ENCODE measurements at places on chromosomes 13 and 19. TPM values are rescaled to one million over a fixed set of nuclear protein-coding genes. Genes with fewer than 3 reads are reported as not detected.
A peak's percentile ranks its signal among the peaks of the same experiment; 100 is the strongest.

The SLC5A5 gene
- total RNA-seq, result not detected

The RGCC gene
- total RNA-seq, result 95.7 TPM

The PIBF1 gene
- 22.2 TPM for total RNA-seq

The BST2 gene
- total RNA-seq, result 131 TPM

The GARIN5A gene
- total RNA-seq, result 1.1 TPM

- DNase-seq, result no peak
- H3K27ac ChIP-seq, result peak overlapping the region; percentile 70
- no peaks in the 10 kb centered on the region for H3K27me3 ChIP-seq
- peaks cover 4% of the 10 kb centered on the region for H3K4me1 ChIP-seq
- H3K4me3 ChIP-seq, result peak overlapping the region; percentile 94
Observed at GRCh38 chr13:29846475-29847256, 3.8 kb downstream of the UBL3 start.

GRCh38 chr19:15318241-15318691, 14.1 kb downstream of the BRD4 start:
- no peaks in the 10 kb centered on the region for H3K27me3 ChIP-seq
- no peak overlapping the region for H3K4me3 ChIP-seq
- H3K4me1 ChIP-seq, result peaks cover 11% of the 10 kb centered on the region
- DNase-seq, result no peak

GRCh38 chr13:42312817-42313431, 41.0 kb downstream of the AKAP11 start:
- H3K4me1 ChIP-seq, result no peaks in the 10 kb centered on the region
- no peak overlapping the region for H3K27ac ChIP-seq
- DNase-seq, result no peak
- peaks cover 13% of the 10 kb centered on the region for H3K36me3 ChIP-seq
- no peak overlapping the region for H3K4me3 ChIP-seq

GRCh38 chr13:93201992-93202558, 24.5 kb upstream of the GPC6 start:
- H3K36me3 ChIP-seq, result no peaks in the 10 kb centered on the region
- no peaks in the 10 kb centered on the region for H3K27me3 ChIP-seq
- H3K4me3 ChIP-seq, result no peak overlapping the region

GRCh38 chr13:77687799-77688198, 9.7 kb upstream of the SLAIN1 start:
- no peaks in the 10 kb centered on the region for H3K4me1 ChIP-seq
- H3K27ac ChIP-seq, result no peak overlapping the region
- H3K36me3 ChIP-seq, result no peaks in the 10 kb centered on the region
- no peaks in the 10 kb centered on the region for H3K27me3 ChIP-seq
- no peak overlapping the region for H3K4me3 ChIP-seq

DNA sequence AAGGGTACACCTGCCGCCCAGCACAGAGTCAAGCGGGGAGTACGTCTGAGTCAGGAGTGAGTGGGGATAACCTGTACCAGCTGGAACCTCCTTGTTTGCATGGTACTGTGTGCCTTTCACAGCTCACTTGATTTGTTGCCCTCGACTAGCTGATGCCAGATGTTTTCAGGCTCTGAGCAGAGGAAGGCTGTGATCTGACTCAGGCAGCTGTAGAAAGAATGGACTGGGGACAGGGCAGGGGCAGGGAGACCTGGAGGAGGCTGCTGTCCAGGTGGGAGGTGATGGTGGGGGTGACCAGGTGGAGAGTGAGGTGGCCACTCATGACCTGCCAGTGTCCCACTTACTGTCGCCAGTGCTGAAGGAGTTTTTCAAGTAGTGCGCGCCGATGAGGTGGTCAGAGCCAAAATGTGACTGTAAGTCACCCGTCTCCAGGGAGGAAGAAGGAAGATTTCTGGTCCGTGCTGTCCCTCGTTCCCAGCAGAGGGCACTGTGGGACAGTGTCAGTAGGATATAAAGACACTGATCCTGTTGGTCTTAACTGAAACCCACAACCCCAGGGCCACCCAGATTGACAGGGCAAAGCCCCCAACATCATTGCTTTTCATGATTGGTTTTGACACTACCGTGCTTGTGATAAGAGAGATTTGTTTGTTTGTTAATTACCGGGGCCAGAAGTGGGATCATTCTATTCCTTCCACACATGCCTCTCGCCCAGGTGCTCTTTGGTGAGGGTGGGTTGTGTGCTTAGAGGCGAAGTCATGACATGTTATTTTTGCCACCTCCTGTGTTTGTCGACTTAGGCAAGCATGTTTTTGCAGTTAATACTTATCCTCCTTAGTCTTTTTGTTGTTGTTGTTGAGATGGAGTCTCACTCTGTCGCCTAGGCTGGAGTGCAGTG, 128.4 kb downstream of the DPF1 start:
- no peak overlapping the region for H3K4me3 ChIP-seq
- H3K27ac ChIP-seq, result peak overlapping the region; percentile 57
- DNase-seq, result peak; percentile 78

- H3K36me3 ChIP-seq, result no peaks in the 10 kb centered on the region
- DNase-seq, result no peak
Observed at GRCh38 chr13:78152415-78152814, 233.8 kb upstream of the EDNRB start.

DNA sequence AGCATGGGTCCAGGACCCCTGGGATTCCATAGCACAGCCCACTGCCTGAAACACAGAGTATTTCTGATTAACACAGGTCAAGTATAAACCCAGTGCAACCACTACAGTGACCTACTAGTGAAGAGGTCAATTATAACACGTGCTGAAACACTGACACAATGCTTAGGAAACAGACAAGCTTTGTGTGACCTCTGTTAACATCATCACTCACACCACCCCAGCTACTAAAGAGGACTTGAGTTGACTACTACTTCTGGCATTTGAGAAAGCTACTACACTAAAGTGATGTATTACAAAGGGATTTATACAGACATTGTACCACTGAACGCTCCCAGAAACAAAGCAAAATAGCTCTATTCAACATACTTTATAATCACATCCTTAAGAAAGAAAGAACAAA, 1935.9 kb upstream of the PCDH20 start:
- H3K4me3 ChIP-seq, result no peak overlapping the region
- H3K4me1 ChIP-seq, result no peaks in the 10 kb centered on the region
- peaks cover 3% of the 10 kb centered on the region for H3K36me3 ChIP-seq

GRCh38 chr13:97849305-97849704, 104.2 kb upstream of the IPO5 start:
- no peak overlapping the region for H3K4me3 ChIP-seq
- DNase-seq, result no peak
- no peaks in the 10 kb centered on the region for H3K4me1 ChIP-seq
- H3K36me3 ChIP-seq, result no peaks in the 10 kb centered on the region

- H3K4me3 ChIP-seq, result no peak overlapping the region
- DNase-seq, result no peak
- peaks cover 14% of the 10 kb centered on the region for H3K27me3 ChIP-seq
- no peaks in the 10 kb centered on the region for H3K36me3 ChIP-seq
- no peak overlapping the region for H3K27ac ChIP-seq
Observed at GRCh38 chr19:6318772-6319171, 14.6 kb downstream of the ACER1 start.

- H3K27ac ChIP-seq, result no peak overlapping the region
- H3K36me3 ChIP-seq, result no peaks in the 10 kb centered on the region
- H3K4me1 ChIP-seq, result no peaks in the 10 kb centered on the region
- H3K4me3 ChIP-seq, result no peak overlapping the region
- no peaks in the 10 kb centered on the region for H3K27me3 ChIP-seq
- no peak for DNase-seq
Observed at GRCh38 chr13:113765564-113765910, 6.5 kb downstream of the TMEM255B start.

DNA sequence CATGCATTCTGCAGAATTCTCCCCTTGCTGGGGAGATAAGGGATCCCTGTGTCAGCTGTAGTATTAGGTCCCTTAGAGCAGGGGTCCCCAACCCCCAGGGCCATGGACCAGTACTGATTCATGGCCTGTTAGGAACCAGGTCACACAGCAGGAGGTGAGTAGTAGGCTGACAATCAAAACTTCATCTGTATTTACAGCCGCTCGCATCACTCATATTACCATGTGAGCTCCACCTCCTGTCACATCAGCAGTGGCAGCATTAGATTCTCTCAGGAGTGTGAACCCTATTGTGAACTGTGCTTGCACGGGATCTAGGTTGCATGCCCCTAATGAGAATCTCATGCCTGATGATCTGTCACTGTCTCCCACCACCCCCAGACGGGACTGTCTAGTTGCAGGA, 37.9 kb downstream of the CPAMD8 start:
- H3K4me1 ChIP-seq, result no peaks in the 10 kb centered on the region
- no peaks in the 10 kb centered on the region for H3K27me3 ChIP-seq
- no peak overlapping the region for H3K27ac ChIP-seq

- no peak overlapping the region for H3K27ac ChIP-seq
- no peaks in the 10 kb centered on the region for H3K36me3 ChIP-seq
- no peak for DNase-seq
- no peaks in the 10 kb centered on the region for H3K27me3 ChIP-seq
Observed at GRCh38 chr13:40697711-40698110, 31.3 kb upstream of the FOXO1 start.

GRCh38 chr19:10566658-10567410, 1.0 kb upstream of the KRI1 start:
- H3K27ac ChIP-seq, result peak overlapping the region; percentile 80
- no peaks in the 10 kb centered on the region for H3K4me1 ChIP-seq
- H3K27me3 ChIP-seq, result no peaks in the 10 kb centered on the region
- DNase-seq, result no peak

GRCh38 chr19:41995959-41996797, 2.1 kb upstream of the ATP1A3 start:
- H3K4me1 ChIP-seq, result no peaks in the 10 kb centered on the region
- peaks cover 97% of the 10 kb centered on the region for H3K27me3 ChIP-seq
- H3K4me3 ChIP-seq, result no peak overlapping the region
- no peak overlapping the region for H3K27ac ChIP-seq
- no peaks in the 10 kb centered on the region for H3K36me3 ChIP-seq
- no peak for DNase-seq
